ENCODE measurements at places on chromosomes 5 and 9.

- no peak for DNase-seq
Observed at GRCh38 chr9:94655739-94656138, 16.4 kb upstream of the FBP1 start.

GRCh38 chr9:97761056-97761598 lies 64.0 kb upstream of the XPA start:
- no peak for DNase-seq

GRCh38 chr5:142913728-142914338 lies 143.7 kb downstream of the ARHGAP26 start:
- DNase-seq = no peak

DNA sequence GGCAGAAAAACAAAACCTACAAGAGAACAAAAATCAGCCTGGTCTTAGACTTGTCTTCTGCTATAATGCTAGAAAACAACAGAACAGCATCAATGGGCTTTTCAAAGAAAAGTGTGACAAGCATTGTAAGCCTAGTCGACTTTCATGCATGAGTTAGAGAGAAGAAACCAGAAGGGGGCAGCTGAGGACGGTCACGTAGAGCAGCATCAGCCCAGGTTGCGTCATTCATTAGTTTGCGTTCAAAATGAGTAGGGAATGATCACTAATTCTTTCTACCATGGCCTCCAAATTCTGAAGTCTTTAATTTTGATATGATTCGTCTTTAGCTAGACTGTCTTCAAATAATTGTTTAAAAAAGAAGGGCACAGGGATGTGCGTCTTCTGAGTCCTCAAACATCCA lies 4.7 kb upstream of the ISCA1 start:
- no peak for DNase-seq

DNA sequence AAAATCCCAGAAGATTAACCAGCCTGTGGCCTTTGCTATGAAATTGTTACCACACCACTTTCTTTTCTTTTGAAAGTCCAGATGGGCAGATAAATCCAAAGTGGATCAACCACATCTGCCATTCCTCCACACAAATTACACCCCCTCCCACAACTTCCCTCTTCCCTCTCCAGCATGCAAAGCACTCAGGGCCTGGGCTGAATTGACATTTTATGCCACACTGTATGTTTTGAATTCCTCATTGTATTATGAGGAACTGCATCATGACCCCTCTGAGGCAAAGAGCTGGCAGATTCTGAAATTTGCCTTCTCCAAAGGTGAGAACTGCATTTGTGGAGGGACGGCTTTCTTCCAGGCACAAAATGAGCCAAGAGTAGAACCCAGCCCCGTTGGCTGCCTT lies 589.2 kb upstream of the KLF4 start:
- no peak for DNase-seq

- DNase-seq = no peak
Observed at GRCh38 chr5:143025376-143025775, 255.2 kb downstream of the ARHGAP26 start.

GRCh38 chr5:1011741-1012312 lies 3.2 kb downstream of the NKD2 start:
- no peak for DNase-seq

DNA sequence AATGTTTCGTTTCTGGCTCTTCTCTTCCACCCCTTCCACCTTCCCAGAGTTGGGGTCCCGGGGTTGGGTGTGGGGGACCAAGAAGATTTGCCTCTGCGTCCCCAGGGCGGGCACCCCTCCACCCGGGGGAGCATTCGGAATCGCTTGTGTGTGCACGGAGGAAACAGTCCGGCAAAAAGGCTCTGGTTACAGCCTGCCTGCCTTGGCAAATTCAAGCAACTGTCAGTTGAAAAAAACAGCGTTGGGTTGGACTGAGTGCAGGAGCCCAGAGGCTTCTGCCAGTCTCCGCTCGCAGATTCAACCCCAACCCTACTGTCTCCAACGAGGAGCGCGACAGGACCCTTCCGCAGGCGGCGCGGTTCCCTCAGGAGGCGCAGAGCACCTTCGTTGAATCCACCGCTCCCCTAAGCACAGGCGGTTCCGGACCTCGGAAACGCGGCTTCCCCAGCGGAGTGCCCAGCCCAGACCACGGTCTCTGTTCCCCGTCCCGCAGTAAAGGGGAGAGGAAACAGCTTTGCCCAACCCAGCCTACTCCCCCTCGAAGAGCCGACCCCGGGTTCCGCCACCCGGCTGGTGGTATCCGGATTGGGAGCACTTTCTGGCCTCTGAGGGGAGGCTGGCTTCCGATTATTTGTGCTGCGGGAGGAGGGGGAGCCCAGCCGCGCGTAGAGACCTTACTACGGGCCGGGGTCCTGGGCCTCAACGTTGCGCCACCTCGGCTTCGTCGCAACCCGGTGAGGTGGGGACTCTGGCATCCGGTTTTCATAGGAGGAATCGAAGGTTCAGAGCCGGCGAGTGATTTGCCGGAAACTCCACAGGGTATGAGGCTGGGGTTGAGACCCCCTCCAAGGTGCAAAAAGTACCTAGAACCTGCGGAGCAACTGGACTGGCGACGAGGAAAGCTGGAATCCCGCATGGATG lies 9.6 kb downstream of the LHX6 start:
- DNase-seq = peak; percentile 50

- DNase-seq = peak; percentile 68
Observed at GRCh38 chr5:176578391-176578808, 29.3 kb downstream of the CDHR2 start.

GRCh38 chr5:88734191-88734640 lies 148.8 kb downstream of the MEF2C start:
- peak; percentile 19 for DNase-seq

GRCh38 chr9:123776708-123777537 lies 153.0 kb downstream of the DENND1A start:
- no peak for DNase-seq

- DNase-seq = no peak
Observed at GRCh38 chr9:124855944-124856765, 2.9 kb downstream of the WDR38 start.

- DNase-seq = no peak
Observed at GRCh38 chr5:95841914-95842812, 19.6 kb upstream of the GLRX start.

GRCh38 chr5:107900721-107901120 lies 230.0 kb upstream of the EFNA5 start:
- no peak for DNase-seq

All from GM13977 (cell line).